CD4-positive, alpha-beta memory T cell (primary cell): ENCODE measurements at places on chromosomes 12 and 14.
A peak's percentile ranks its signal among the peaks of the same experiment; 100 is the strongest.

- DNase-seq, result no peak
Measured at GRCh38 chr12:9605483-9605882, 2.2 kb downstream of the KLRB1 start.

GRCh38 chr12:70757830-70758493 lies 120.7 kb upstream of the PTPRB start:
- DNase-seq, result no peak

GRCh38 chr14:91254461-91254860 lies 10.0 kb upstream of the GPR68 start:
- DNase-seq, result peak; percentile 51

- DNase-seq, result no peak
Measured at GRCh38 chr12:53173085-53173715, 7.3 kb upstream of the ZNF740 start.
